ENCODE measurements at places on chromosomes 7 and 10.

- no peak for DNase-seq
These were observed 1.7 kb downstream of the SORCS3 start for GRCh38 chr10:104642658-104643302.

- DNase-seq = no peak
These were observed 5.2 kb upstream of the PRDX3 start for GRCh38 chr10:119183664-119184412.

DNA sequence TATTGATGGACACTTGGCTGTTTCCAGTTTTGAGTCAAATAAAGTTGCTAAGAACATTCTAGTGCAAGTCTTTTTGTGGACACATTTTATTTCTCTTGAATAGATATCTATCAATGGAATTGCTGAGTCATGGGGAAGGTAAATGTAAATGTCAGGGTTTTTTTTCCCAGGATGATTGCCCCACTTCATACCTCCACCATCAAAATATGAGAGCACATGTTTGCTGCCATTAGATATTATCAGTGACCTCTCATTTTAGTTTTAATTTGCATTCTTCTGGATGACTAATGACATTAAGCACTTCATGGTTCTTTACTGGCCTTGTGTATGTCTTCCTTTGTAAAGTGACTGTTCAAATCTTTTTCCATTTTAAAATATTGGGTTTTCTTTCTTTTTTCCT, 45.7 kb downstream of the PAPSS2 start:
- no peak for DNase-seq

DNA sequence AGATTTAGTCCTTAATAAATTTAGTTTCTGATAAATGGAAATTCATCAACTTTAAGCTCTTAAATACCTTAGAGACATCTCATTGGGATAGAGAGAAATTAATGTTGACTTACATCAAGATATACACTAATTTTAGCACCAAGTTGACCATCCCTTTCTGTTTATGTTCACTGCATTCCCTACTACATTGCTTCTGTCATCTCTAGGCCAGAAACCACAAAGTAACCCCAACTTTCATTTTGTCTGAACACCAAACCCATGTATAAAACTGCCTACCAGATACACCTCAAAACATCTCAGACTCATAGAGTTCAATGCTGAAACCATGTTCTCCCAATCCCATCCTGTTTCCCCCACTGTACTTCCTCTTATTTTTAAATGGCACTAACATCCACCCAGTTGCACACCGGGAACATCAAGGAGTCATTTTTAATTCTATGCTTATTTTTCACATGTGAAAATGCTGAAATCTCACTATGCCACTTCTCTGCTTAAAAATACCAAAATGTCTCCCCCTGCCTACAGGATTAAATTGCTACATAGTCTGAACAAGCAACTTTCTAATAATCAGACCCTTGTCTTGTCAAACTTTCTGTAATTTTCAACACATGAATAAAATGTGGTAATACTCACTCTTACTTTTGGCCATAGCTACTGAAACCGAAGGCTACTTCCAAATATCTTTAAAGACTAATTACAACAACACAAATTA, 201.6 kb downstream of the SEMA3D start:
- no peak for DNase-seq

- no peak for DNase-seq
These were observed 166.7 kb upstream of the BET1 start for GRCh38 chr7:94170836-94171235.

DNA sequence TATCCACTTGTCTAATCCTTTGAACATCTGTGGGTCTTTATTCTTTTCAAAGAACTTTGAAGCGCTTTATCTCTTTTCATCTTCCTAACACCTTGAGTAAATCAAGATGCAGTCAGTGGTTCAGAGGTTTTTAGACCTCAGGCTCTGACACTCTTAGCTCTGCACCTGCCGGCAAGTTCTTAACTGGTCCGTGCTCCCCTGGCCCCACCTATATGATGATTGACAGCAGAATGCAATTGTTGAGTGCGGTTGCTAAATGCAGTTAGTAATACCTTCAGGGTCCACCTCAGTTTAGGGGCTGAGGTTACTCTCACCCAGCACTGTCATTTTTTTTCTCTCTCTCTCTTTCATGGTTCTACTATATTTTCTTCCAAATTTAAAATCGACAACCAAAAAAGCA, 854.2 kb upstream of the AUTS2 start:
- DNase-seq = no peak

DNA sequence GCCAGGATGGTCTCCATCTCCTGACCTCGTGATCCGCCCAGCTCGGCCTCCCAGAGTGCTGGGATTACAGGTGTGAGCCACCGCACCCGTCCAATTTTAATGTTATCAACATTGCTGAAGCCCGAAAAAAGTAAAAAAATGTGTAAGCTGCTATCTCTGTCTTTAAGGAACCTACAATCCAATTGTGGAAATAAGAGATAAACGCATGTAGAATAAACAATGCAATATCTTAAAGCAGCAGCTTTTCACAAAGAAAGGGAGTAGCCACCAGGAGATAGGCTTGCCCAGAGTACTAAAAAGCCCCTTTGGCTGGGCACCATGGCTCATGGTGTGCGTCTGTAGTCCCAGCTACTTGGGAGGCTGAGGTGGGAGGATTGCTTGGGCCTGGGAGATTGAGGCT, 282.9 kb upstream of the LYZL1 start:
- DNase-seq = no peak

- DNase-seq = no peak
These were observed 205.0 kb downstream of the FANK1 start for GRCh38 chr10:126101325-126101724.

GRCh38 chr10:119315128-119316001, 108.0 kb downstream of the GRK5 start:
- peak; percentile 64 for DNase-seq

DNA sequence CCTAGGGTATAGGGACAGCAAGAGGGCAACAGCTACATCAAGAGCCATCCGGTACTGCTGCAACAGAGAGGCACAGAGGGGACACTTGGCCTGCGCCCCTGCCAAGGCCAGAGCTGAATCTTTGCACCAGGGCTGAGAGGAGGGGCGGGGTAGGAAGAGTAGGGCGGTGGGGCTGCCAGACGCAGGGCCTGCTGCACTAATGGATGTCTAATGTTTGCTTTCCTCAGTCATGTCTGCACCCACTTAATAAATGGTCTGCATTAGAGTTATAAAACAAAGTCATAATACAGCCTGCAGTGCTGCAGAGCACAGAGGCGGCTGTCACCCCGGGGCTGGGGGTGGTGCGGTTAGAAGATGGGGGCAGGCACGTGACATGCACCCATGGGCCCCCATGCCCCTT, 42.2 kb upstream of the SLC29A3 start:
- DNase-seq = no peak

GRCh38 chr7:332646-333392, 42.8 kb downstream of the FOXL3 start:
- peak; percentile 93 for DNase-seq

Measured in activated T-cell treated with anti-CD3 and anti-CD28 coated beads for 4 hours (primary cell).